Activated naive CD4-positive, alpha-beta T cell treated with anti-CD3 and anti-CD28 coated beads, Interleukin-2, amount 10 ng/mL, durations not matched to agents 5 hours and 36 hours (primary cell): ENCODE measurements at places on chromosomes 6 and 20. TPM values are rescaled to one million over a fixed set of nuclear protein-coding genes. Genes with fewer than 3 reads are reported as not detected.

Gene NMBR
- not detected for total RNA-seq

Gene NKX2-2
- not detected for total RNA-seq

Gene C6orf58
- total RNA-seq, result not detected

Gene FLRT3
- not detected for total RNA-seq

Gene RNF182
- not detected for total RNA-seq

Gene BHLHE23
- total RNA-seq, result not detected

Gene MCCD1
- total RNA-seq, result not detected

Gene TAF8
- total RNA-seq, result 56.2 TPM

Gene BNIP5
- total RNA-seq, result not detected
